Foreskin melanocyte (primary cell): ENCODE measurements at places on chromosomes 16 and 17.
A peak's percentile ranks its signal among the peaks of the same experiment; 100 is the strongest.

- DNase-seq: no peak
Measured at GRCh38 chr17:21419299-21420239, 43.4 kb downstream of the KCNJ12 start.

- no peak for DNase-seq
Measured at GRCh38 chr17:30389756-30390300, 11.1 kb downstream of the CPD start.

DNA sequence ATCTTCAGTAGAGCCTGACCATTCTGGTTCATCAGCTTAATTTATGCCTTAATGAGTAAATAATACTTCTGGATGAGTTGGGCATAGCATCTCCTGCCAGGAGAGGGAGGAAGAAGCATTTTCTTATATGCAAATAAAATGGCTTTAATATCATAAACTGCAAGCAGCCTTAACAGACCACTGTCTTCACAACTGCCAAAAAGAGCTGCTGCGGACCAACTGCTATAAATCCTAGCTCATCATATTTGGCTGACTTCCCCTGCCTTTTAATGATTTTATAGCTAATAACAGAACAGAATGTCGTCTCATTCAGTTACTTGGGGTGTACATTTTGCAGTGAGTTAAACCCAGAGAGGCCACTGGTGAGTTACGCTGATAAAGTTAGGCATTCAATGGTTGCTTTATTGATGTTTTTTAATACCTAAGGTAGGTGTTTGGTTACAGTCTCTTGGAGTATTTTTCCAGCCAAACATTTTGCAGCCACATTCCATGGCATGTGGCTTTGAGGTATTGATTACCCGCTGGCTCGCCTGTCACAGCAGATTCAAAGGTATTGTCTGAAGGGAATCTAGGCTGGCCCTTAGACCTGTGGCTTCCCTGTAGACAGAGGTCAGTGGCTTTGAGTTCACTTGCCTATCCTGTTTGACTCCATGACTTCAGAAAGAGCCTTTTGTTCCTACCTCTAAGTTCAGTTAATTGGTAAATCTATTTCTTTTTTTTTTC, 16.4 kb downstream of the FAM20A start:
- no peak for DNase-seq

DNA sequence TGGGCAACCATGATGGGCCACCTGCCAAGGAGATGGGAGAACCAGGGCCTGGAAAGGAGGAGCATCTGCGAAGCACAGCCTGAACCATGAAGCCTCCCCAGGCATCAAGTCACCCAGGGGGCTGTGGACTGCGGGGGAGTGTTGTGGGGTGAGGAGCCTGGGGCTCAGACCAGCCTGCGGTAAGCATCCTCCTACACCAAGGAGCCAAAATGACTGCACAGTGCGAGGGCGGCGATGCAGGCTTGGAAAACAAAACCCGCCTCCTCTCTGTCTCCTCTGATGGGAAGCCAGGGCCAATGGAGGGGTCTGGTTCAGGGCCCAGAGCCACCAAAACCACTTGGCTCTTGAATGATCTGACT, 18.1 kb upstream of the MAF start:
- no peak for DNase-seq

DNA sequence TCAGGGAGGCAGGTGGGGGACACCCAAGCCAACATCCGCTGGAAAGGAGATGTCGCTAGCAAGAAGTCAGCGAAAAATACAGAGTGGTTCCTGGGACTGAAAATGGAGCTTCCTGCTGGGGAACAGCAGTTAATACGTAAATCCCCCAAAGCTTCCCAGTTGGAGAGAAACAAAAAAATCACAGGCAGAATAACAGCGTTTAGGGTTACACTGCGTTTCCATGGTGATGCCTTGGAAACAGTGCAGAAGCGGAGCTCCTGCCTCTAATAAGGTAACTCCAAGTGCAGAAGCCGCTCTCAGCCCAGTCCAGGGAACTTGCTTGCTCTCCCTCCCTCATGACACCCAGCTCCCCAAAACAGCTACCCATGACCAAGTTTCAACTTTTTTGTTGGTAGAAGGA, 73.4 kb downstream of the PLD6 start:
- no peak for DNase-seq

DNA sequence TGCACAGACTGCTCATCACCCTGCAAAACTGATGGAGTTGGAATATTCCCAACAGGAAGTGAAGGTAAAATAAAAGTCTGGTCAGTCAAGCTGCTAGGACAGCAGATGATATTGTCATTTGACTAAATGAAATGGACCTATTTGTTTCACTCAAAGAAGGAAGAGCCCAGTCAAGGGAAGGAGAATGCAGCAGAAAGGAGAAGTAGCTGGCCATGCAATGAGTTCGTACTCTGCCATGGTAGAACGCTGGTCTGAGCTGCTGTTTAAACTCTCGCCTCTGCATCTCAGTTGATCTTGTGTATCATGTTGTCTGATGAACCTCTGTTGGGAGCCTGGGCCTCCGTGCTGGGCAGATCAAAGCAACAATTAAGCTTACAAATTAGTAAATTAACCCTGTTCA, 15.6 kb upstream of the YPEL2 start:
- DNase-seq: no peak

GRCh38 chr17:30920282-30920681, 1.5 kb upstream of the ADAP2 start:
- no peak for DNase-seq

DNA sequence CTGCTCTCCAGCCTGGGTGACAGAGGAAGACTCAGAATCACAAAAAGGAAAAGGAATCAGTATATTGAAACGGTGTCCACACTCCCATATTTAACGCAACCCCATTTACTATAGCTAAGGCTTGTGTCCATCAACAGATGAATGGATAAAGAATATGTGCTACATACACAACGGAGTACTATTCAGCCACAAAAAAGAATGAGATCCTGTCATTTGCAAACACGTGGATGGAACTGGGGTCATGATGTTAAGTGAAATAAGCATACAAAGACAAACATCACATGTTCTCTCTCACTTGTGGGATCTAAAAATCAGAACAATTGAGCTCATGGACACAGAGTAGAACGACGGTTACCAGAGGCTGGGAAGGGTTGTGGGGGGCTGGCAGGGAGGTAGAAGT, 55.1 kb downstream of the ZNF778 start:
- no peak for DNase-seq

DNA sequence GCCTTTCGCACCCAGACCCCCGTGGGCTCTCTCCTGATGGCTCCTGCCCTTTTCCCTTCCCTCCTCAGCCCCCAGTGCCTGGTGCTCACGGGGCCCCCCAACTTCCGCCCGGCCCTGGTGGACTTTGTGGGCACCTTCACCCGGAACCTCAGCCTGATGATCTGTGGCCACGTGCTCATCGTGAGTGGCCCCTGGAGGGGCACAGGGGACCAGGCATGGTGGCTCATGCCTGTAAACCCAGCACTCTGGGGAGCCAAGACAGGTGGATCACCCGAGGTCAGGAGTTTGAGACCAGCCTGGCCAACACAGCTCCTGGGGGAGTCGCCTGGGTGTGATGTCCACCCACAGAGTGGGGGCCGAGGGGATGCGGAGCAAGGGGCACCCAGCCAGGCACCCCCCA, 21.3 kb downstream of the SLC12A3 start:
- no peak for DNase-seq

DNA sequence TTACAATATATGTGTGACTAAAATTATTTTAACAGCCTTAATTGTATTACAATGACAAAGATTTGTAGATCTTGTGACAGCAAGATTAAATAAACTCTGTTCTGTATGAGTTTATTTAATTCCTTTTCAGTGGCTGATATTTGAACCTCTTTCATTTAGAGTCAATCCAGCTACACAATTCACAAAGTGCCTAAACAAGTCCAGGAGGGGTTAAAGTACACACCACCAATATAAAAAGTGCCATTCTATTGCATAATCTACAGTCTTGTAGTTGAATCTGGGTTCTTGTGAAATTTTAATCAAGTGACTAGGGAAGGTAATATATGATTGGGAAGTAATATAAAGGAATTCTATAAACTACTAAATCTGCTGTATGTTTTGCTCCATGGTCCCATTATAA, 3.9 kb upstream of the NFAT5 start:
- no peak for DNase-seq

DNA sequence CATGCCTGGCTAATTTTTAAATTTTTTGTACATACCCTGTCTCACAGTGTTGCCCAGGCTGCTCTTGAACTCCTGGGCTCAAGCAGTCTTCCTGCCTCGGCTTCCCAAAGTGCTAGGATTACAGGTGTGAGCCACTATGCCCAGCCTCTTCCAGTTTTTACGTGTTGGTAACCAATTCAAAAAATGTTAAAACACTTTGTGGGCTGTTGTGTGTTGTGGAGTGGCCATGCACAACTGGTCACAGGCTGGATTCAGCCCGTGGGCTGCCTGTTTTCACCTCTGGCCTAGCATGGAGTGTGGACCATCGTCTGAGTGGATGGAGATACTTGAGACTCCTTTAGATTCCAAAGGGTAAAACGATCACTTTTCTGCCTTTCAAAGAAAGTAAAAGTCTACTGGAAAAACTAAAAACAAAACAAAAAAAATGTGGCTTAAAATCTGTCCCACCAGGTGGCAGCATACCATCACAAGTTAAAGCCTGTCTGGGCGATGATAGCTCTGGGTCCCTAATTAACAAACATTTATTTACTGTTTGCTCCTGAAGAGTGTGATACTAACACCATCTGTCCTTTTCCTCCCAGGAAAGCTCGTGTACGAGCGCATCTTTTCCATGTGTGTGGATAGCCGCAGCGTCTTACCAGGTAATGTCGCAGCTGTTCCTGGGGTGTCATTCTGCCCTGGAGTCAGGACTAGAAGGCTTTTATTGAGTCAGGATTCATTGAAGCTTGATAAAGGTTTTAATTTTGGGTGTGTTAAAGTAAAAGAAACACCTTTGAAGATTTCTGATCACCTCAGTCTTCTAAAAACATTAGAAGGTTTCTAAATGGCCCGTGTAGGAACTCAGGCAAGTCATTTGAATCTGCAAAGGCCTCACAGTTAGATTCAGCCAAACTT, 45.8 kb downstream of the VPS35L start:
- peak; percentile 12 for DNase-seq

DNA sequence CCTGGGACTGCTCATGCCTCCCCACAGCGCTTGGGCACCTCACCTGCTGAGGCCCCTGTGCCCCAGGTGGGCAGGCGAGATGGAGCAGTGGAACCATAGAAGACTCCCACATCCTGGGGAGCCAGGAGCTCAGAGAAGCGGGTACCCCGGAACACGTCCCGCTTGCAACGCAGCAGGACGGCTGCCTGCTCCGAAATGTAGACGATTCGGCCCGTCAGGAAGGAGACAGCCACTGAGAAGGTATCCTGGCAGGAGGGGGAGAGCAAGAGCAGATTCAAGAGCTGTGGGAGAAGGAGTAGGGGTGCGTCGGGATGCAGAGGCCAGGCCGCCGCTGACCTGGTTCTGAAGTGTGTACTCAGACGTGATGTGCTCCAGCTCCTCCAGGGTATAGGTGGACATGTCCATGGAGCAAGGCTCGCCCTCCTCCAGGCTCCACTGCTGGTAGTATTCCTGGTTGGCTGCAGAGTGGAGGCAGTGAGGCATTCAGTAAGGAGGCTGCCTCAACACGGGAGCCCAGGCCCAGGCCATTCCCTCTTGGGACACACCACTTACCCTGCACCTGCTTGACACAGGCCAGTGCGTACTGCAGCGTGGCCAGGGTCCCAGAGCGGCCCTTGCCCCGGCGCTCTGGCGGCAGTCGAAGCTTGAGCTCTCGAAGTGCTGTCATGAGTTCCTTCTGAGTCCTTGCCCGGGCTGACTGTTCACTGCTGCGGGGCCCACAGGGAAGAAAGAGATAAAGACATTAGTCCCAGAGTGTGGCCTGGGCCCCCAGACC, 2.6 kb downstream of the PER1 start:
- DNase-seq: no peak

- DNase-seq: no peak
Measured at GRCh38 chr17:71467719-71468118, 653.1 kb upstream of the SOX9 start.

DNA sequence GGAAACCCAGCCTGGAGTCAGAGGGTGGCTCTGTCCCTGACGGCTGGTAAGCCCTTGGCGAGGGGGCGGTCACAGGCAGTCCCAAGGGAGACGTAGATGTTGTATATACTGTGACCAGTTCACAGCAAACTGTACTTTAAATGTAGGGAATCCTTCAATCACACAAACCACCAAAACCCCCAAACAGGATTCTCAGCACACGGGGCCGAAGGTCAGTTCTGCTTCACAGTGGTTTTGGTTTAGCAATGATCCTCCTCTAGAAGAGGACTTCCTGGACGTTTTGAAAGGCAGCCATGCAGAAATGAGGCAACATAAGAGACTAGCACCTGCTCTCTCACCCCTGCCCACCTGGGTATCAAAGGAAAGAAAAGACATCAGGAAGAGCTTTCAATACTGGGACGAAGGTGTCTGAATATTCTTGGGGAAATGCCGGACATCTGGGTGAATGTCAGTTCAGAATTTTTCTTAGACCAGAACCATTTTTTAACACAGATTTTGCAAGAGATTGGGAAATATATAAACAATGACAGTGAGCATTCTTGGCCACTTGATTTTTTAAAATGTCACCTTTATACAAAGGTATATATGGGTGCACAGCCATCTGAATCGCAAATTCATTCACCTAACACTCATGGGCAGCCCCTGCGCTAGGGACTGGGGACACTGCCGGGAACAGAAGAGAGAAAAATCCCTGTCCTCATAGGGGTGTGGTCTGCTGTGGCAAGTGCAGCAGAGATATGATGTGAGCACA, 74.2 kb downstream of the CRISPLD2 start:
- no peak for DNase-seq

GRCh38 chr16:69478685-69479084, 54.3 kb downstream of the CYB5B start:
- DNase-seq: no peak

DNA sequence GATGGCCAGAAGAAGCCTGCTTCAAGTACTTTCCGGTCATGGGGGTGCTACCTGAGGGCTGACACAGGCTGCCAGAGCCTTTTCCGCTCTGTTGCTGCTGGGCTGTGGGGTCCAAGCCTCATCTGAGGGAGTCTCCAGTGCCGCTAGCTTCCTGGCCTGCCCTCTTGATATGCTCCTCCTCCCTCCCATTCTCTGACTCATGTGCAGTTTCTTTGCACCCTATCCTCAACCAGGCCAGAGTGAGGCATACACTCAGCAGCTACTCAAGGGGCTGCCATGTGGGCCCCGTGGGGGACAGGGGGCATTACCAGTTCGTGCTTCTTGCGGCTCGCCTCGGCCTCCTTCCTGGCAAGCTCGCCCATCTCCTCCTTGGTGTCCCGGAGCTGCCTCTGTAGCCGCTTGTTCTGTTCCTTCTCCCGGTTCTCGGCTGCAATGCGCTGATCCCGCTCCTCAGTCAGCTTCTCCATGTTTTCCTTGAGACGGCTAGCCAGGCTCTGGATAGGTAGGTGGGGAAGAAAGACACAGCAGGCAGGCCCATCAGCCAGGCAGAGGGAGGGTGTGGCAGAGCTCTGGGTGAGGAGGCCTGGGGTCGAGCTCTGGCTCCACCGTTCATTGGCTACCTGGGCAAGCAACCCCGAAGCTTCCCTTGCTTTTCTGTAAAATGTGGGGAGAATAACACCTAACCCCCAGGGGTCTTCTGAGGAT, 43.8 kb downstream of the PIPOX start:
- DNase-seq: no peak
